CD4-positive, alpha-beta T cell treated with Interleukin-10 for 1 hour (primary cell): ENCODE measurements at places on chromosomes 4 and X.

- DNase-seq = no peak
These were observed 17.0 kb upstream of the HTRA3 start for GRCh38 chr4:8252301-8253173.

- DNase-seq = no peak
These were observed 43.2 kb upstream of the HUWE1 start for GRCh38 chrX:53729751-53730150.

- DNase-seq = no peak
These were observed 174.8 kb downstream of the BCOR start for GRCh38 chrX:39922926-39923325.

GRCh38 chr4:6598641-6599040, 23.7 kb downstream of the MAN2B2 start:
- no peak for DNase-seq

DNA sequence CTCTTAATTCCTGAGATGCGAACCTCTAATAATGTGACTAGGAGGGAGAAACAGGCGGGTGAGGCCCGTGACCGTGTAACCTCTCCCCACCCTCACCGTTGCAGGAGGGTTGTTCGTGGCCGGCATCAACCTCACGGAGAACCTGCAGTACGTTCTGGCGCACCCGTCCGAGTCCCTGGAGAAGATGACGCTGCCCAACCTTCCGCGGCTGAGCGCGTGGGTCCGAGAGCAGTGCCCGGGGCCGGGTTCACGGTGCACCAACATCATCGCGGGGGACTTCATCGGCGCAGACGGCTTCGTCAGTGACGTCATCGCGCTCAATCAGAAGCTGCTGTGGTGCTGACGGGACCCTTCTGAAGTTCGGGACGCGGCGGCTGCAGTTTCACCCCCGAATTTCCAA, 17.8 kb downstream of the PLCXD1 start:
- no peak for DNase-seq

GRCh38 chr4:171025776-171026175, 787.4 kb upstream of the GALNTL6 start:
- DNase-seq = no peak

- no peak for DNase-seq
These were observed 275.0 kb downstream of the ANTXR2 start for GRCh38 chr4:79798047-79798446.

DNA sequence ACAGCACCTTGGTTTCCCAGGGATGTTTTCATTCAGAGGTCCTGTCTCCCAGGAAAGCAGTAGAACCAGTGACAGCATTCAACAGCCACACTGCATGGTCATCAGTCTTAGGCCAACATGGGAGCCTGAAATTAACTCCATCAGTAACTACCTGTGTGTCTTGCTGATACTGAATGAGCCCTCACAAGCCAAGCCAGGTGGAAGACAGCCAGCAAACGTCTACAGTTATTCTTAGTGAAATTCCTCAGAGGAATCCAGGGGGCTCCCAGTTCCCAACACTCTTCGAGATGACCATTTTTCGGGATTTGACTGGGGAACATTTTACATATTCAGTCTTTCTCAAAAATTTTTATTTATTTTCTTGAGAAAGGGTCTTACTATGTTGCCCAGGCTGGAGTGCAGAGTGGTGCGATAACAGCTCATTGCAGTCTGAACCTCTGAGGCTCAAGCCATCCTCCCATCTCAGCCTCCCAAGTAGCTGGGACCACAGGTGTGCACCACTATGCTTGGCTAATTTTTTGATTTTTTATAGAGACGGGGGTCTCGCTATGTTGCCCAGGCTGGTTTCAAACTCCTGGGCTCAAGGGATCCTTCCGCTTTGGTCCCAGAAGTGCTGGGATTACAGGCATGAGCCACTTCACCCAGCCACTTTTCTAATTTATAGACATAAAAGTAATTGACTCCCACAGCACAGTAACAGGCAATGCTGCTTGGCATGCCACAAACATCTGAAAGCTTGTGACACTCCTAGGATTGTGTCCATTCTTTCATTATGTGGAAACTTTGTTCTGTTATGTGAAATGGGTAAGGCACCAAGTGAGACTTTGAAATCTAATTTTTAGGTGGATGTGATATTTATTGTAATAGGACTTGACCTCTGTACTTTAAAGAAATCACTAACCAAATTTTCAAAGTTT, 116.9 kb downstream of the SOWAHB start:
- no peak for DNase-seq

GRCh38 chr4:96389770-96390169, 549.9 kb downstream of the PDHA2 start:
- DNase-seq = no peak

- no peak for DNase-seq
These were observed 84.1 kb upstream of the NEIL3 start for GRCh38 chr4:177225605-177226004.

- DNase-seq = no peak
These were observed 56.1 kb downstream of the LUZP4 start for GRCh38 chrX:115345615-115346014.

DNA sequence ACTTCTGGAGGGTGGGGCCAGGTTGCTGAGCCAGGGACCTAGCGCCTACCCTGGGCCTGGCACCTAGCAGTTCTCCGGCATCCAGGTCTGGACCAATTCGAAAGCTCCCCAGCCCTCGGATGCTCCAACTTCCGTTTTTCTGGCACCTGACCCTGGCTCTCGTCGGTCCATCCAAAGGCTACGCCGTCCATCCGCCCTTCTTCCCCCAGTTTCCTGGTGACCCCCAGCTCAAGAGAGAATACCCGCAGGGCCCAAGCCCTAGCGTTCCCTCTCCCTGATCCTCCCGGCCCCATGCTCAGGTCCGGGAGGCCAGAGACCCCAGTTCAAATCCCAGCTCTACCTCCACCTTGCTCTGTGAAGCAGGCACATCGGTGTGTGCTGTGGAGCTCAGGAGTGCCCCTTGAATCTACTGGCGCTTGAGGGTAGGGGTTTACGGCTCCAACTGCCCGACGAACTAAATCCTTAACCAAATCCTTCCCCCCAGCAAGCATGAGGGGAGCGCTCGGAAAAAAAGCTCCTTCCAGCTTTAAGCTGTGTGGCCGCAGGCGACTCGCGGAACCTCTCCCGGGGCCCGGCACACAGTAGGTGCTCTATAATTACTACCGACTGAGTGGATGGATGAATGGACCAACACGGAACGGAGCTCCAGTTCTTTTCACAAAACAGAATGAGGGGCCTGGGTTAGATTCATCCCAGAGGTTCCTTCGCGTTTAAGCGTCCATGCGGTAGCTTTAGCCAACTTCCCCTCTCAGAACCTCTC, 1.1 kb downstream of the CRMP1 start:
- no peak for DNase-seq

GRCh38 chrX:41946989-41947612, 23.7 kb upstream of the CASK start:
- DNase-seq = no peak

GRCh38 chr4:47349326-47349725, 114.2 kb downstream of the COMMD8 start:
- DNase-seq = no peak

- DNase-seq = no peak
These were observed 32.2 kb downstream of the XG start for GRCh38 chrX:2784026-2784425.

- no peak for DNase-seq
These were observed 19.0 kb upstream of the MSANTD1 start for GRCh38 chr4:3229964-3230363.

DNA sequence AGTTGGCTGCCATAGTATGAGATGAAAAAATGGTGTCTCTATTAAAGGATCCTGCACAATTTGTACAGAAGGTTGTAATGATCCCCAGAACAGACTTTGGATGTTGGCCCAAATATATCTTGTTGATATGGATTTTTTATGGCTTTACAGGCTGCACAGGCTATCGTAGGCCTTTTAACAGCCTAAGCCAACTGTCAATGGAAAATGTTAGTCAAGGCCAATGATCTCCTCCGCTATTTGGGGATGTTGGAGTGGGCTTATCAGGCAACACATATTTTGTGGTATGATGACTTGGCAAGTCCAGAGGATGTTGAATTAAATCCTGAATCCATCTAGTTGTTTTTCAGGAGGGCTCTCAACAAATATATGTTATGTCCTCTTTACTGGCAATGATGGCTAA, 42.1 kb downstream of the ZCCHC13 start:
- no peak for DNase-seq

DNA sequence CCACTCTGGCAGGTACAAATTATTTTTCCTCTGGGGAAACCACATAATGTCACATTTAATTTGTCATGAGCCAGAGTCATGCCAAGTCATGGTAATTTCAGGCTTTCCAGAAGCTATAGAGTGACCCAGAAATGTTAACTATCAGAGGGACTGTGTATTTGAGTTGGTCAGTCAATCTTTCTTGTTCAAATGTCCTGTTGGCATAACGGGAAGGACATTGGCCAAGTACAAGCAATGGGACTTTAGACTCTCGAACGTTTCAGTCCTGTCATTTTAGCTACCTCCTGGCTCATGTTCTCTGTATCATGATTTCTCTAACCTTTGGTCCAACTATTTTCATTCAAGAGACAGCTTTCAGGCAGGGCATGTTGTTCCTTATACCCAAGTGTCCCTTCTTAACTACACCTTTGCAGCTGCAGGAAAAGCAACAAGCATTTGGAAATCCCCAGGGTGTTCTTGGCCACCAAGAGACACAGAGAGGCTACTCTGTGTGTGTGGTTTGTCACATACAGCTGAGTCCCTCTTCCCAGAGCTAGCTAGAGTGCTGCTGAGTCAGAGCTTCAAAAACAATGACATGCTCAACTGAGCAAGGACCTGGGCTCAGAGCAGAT, 142.6 kb downstream of the EGF start:
- peak; percentile 26 for DNase-seq

GRCh38 chr4:70838204-70838603, 1.5 kb downstream of the GRSF1 start:
- DNase-seq = no peak

DNA sequence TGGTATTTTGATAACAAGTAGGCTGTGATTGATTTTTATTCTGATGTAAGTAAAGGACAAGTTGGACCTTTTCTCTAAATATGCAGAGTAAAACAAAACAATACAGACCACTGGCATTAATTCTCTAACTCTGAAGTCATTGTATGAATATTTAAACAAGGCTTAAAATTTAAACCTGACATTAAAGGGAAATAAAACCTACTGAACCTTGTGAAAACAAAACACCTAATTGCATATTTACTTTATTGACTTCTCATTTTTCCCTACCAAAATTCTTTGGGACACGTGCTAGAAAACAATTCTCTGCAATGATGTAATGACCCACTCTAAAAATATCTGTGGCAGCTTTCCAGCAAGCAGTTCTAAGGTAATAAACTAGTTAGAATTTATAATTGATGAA, 369.7 kb upstream of the TRAM1L1 start:
- DNase-seq = no peak

DNA sequence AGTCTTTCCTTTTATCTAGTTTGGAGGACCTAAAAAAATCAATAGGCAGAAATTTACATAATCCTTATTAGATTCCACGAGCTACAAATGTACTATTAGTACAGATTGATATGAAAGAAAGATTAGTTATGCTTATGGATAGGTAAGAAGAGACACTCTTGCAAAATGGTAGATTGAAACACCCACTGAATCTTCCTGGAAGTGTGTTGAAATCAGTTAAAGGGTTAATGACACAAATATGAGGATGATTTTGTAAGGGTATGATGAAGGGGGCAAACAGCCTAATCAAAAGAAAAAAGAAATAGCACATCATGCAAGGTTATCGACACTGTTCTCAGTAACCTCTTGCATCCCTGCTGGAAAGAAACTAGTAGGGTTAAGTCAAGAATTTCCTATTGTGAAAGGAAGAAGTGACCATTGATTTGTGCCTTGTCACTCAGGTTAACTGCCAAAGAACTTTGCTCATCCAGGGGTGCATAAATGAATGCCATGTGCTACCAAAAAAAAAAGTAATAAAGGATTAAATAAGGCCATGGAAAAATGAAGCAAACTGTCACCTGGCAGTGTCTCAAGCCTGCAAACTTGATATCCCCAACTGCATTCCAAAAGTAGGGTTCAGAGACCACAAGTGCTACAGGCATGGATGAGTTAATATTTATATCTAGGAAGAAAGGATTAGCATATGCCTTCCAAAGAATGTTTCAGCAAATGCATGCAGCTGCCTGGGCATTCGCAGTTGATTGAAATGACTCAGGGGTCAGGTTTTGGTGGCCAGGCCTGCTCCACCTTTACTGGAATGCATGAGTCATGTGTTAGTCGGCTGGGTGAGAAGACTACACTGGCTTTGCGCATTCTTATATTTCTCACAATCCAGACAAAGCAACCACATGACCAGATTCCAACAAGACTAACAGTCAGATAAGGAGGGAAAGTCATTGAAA, 78.3 kb upstream of the ATXN3L start:
- no peak for DNase-seq

DNA sequence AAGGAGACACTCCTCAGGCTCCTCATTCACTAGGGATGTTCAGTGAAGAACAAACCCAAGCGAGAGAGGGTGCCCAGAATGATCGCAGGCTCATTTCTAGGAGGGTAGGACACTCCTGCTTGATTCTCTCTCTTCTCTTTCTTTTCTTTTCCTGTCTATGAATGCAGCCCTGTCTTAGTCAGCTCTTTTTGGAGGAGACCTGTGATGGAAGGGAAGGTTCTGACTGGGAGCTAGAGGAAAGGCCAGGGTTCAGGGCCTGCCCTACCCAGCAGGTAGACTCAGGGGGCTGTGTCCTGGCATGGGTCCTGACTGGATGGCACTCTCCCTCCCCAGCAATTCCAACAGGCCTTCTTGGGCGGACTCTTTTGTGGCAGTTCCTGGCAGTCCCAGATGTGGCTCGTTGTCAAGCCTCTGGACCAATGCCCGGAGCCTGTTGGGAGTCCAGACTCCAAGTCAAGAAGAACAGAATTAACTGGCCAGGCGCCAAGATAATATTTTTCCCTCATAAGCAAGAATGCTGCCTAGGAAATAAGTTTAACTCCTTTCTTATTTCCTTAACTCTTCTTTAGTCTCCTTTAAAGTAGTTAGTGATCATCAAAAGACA, 139.4 kb upstream of the SCML1 start:
- DNase-seq = no peak

DNA sequence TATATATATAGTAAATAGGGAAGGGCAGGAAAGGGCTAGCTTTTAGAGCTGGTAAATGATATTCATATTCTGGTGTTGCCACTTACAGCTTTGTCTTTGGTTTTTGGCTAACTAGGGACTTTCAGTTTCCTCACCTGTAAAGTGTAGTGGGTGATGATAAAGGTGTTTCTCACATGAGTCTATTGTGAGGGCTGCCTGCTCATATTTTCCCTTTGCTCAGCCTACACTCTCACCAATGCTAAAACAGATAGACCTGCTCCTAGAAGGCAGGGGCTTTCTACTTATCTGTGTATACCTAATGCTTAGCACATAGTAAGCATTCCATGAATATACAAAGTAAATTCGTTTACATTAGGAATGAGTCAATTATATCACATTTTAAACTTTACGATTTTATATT, 137.2 kb upstream of the HS3ST1 start:
- no peak for DNase-seq

DNA sequence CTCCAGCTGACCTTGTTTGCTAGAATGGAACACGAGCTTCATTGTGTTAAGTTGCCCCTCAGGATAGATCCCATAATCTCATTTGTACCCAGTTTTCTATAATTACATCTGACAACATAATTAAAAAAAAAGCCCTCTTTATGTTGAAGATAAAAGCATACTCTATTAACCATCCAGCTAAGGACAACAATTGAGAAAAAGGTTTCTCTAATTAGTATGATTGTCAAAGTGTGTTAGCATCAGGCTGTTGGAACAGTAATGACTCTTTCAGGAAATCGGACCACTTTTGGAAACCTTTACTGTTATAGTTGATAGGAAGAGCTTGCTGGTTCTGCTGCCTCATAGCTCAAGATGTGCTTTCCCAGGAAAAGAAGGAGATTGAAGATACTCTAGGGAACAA, 172.6 kb downstream of the FHIP1A start:
- no peak for DNase-seq
